ENCODE measurements at places on chromosomes 7 and 10. TPM values are rescaled to one million over a fixed set of nuclear protein-coding genes. Genes with fewer than 3 reads are reported as not detected.

GRCh38 chr7:18370633-18371032 is 124.9 kb upstream of the HDAC9 start:
- no peak for DNase-seq
- no peaks in the 10 kb centered on the region for H3K36me3 ChIP-seq
- H3K4me1 ChIP-seq, result no peaks in the 10 kb centered on the region
- no peak overlapping the region for H3K27ac ChIP-seq
- H3K4me3 ChIP-seq, result no peak overlapping the region
- H3K27me3 ChIP-seq, result no peaks in the 10 kb centered on the region

- no peak overlapping the region for H3K27ac ChIP-seq
- H3K27me3 ChIP-seq, result no peaks in the 10 kb centered on the region
- H3K4me1 ChIP-seq, result peaks cover 5% of the 10 kb centered on the region
- DNase-seq, result no peak
Measured at GRCh38 chr10:121592155-121592890, 5.9 kb downstream of the FGFR2 start.

GRCh38 chr10:69323622-69324021 is 45.3 kb downstream of the HK1 start:
- H3K36me3 ChIP-seq, result no peaks in the 10 kb centered on the region
- H3K4me1 ChIP-seq, result peaks cover 26% of the 10 kb centered on the region
- DNase-seq, result no peak
- no peak overlapping the region for H3K4me3 ChIP-seq
- no peaks in the 10 kb centered on the region for H3K27me3 ChIP-seq
- no peak overlapping the region for H3K27ac ChIP-seq

- H3K36me3 ChIP-seq, result no peaks in the 10 kb centered on the region
- H3K27me3 ChIP-seq, result no peaks in the 10 kb centered on the region
- H3K27ac ChIP-seq, result no peak overlapping the region
- no peak overlapping the region for H3K4me3 ChIP-seq
Measured at GRCh38 chr10:118903251-118903650, 126.3 kb upstream of the NANOS1 start.

DNA sequence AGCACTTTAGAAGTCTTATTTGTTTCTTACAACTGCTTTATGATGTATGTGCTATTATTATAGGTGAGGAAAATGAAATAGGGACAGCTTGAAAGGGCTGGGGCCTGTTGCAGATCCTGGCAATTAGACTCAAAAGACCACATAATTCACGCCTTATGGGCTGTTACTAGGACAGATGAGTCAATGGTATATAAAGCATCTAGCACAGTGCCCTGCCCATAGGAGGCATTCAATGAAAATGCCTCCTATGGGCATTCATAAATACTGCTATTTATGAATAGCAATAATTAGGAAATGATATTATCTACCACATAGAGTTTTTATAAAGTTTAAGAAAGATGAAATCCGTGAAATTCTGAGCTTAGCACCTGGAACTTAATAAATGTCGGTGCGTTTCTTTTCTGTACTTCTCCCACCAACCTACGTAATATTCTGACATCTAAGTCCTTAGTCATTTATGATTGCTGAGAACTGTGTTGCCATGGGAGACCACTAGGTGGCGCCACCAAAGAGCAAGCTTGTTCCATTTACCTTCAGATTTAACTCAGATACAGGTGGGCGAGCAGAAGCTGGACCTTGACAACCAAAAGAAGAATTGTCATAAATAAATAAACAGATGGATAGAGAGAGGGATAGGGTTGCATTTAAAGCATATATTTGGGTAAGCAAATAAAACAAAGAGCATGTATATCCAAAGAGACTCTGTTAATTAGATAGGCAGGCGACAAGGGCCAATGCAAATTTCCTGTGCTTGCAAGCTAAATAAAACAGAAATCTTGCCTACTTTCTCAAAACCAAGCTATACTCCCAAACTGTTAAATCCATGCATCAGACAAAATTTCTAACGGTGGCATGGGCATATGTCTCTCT is 699.9 kb downstream of the INHBA start:
- H3K4me1 ChIP-seq, result no peaks in the 10 kb centered on the region
- no peak overlapping the region for H3K4me3 ChIP-seq
- H3K36me3 ChIP-seq, result no peaks in the 10 kb centered on the region
- no peak overlapping the region for H3K27ac ChIP-seq

GRCh38 chr10:30935078-30935477 is 96.6 kb downstream of the ZNF438 start:
- H3K4me3 ChIP-seq, result no peak overlapping the region
- H3K4me1 ChIP-seq, result peaks cover 2% of the 10 kb centered on the region
- H3K36me3 ChIP-seq, result no peaks in the 10 kb centered on the region
- H3K27me3 ChIP-seq, result no peaks in the 10 kb centered on the region
- no peak overlapping the region for H3K27ac ChIP-seq

GRCh38 chr7:1091644-1092027 is 3.7 kb downstream of the GPER1 start:
- no peak overlapping the region for H3K4me3 ChIP-seq
- H3K27ac ChIP-seq, result no peak overlapping the region
- H3K36me3 ChIP-seq, result no peaks in the 10 kb centered on the region
- H3K4me1 ChIP-seq, result peaks cover 5% of the 10 kb centered on the region
- H3K27me3 ChIP-seq, result no peaks in the 10 kb centered on the region

- H3K4me3 ChIP-seq, result no peak overlapping the region
- H3K36me3 ChIP-seq, result no peaks in the 10 kb centered on the region
- H3K27me3 ChIP-seq, result no peaks in the 10 kb centered on the region
- no peaks in the 10 kb centered on the region for H3K4me1 ChIP-seq
Measured at GRCh38 chr7:114422507-114423501, 8.2 kb downstream of the FOXP2 start.

DNA sequence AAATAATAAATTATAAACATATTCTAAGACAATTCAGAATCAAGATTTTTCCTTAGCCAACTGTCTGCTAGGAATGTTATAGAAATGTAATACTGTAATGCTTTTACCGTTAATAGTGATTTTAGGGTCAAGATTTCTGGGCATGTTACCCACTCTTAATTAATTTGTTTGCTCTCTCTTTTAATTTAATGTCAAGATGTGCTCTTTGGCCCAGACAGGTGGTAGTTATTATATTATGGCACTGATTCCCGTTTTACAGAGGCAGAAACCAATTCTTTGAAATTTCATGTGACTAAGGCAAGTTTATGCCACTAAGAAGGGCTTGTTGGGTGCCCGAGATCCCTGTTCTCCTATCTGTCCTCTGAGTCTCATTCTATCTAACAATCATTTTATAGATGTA is 959 bp upstream of the FAM107B start:
- H3K27me3 ChIP-seq, result no peaks in the 10 kb centered on the region
- DNase-seq, result no peak
- peaks cover 9% of the 10 kb centered on the region for H3K4me1 ChIP-seq

- H3K27me3 ChIP-seq, result no peaks in the 10 kb centered on the region
- no peak for DNase-seq
- H3K36me3 ChIP-seq, result peaks cover 27% of the 10 kb centered on the region
- no peaks in the 10 kb centered on the region for H3K4me1 ChIP-seq
Measured at GRCh38 chr7:155746188-155746587, 66.1 kb downstream of the SHH start.

DNA sequence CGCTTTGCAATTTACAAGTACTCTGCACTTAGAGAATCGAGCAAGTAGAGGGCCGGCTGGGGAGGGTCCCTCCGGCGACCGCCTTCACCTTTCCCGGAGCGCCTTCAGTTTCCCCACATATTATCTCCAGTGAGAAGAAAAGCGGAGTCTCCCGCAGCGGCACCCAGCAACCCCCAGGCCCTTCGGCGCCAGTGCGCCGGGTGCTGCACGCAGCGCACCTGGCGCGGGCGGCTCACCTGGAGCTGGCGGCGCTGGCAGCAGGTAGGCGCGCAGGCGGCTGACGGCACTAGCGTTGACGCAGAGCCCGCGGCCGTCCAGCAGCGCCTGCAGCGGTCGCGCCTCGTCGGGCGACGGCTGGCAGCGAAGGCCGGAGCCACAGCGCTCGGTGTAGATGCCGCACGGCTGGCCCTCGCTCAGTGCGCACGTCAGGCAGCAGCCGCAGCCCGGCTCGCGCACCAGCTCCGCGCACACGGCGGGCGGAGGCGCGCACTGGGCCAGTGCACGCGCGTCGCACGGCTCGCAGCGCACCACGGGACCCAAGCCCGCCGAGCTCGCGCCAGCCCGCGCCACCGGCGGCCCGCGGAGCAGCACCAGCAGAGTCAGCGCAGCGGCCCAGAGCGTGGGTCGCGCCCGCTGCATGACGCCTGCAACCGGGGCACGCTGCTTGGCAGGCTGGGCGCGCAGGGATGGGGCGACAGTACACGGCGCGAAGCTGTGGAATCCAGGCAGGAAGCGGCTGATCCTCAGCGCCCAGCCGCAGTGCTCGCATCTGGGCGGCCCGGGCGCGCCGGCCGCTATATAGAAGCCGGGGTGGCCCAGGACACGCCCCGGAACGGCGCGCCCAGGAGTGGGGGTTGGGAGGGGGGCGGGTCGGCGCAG is at the start of gene IGFBP3:
Gene IGFBP3, minus strand, starts transcription at position 771 of the 879 bp plus-strand sequence. Its CDS starts 132 bp downstream, at position 639.
- H3K36me3 ChIP-seq, result peaks cover 11% of the 10 kb centered on the region
- H3K4me3 ChIP-seq, result peak within 1 kb of the TSS; percentile 27
- H3K27ac ChIP-seq, result peak within 1 kb of the TSS; percentile 67

DNA sequence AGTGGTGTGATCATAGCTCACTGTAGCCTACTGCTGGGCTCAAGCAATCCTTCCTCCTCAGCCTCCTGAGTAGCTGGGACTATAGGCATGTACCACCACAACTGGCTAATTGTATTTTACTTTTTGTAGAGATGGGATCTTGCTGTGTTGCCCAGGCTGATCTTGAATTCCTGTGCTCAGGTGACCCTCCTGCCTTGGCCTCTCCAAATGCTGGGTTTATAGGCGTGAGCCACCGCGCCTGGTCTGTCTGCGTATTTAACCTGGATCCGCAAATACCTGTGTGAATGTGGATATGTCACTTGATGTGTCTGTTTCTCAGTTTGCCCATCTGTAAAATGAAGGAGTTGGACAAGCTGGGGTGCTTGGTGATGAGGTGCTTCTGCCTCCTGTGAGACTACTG is 123.9 kb downstream of the BAMBI start:
- no peak overlapping the region for H3K27ac ChIP-seq
- no peaks in the 10 kb centered on the region for H3K27me3 ChIP-seq
- H3K4me1 ChIP-seq, result peaks cover 12% of the 10 kb centered on the region

DNA sequence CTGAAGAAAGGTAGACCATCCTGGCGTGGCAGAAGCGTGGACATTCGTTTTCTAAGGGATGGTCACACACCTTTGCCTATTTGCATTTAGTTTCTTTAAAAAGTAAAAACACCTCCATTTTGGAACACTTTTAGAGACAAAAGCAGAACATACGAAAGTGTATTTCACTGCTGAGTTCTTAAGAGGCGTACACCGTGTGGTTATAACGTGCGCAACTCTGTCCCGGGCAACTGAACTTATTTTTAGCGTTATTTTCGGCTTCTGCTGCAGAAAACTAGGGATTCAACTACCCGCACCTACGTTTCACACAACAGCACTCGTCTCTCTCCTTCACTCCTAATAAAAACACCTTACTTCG is 557 bp upstream of the LSM8 start:
- H3K4me3 ChIP-seq, result peak overlapping the region; percentile 81
- H3K27me3 ChIP-seq, result no peaks in the 10 kb centered on the region
- no peaks in the 10 kb centered on the region for H3K36me3 ChIP-seq
- no peaks in the 10 kb centered on the region for H3K4me1 ChIP-seq
- H3K27ac ChIP-seq, result peak overlapping the region; percentile 59
- DNase-seq, result peak; percentile 49

DNA sequence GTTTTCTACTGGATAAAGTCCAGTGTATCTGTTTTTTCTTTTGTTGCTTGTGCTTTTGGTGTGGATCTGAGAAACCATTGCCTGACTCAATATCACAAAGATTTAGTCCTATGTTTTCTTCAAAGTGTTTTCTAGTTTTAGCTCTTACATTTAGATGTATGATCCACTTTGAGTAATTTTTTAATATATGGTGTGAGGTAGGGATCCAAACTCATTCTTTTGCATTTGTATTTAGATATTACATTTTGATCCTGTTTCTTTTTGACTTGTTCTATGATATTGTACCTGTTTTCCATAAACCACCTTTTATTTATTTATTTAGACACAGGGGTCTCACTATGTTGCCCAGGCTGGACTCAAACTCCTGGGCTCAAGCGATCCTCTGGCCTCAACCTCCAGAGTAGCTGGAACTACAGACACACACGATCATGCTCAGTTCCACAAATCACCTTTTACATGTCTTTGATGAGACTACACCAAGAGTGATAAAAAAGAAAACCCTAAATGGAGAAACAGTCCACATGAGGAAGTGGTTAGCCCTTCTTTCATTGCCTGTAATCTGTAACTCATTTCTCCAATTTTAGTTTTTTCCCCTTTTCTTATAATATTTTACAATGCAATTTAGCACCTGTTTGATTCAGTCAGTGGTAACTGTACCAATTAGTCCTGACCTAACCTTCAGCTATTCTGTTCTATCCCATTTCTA is 86.0 kb downstream of the SLC37A3 start:
- peaks cover 10% of the 10 kb centered on the region for H3K4me1 ChIP-seq
- H3K4me3 ChIP-seq, result no peak overlapping the region
- DNase-seq, result no peak
- no peaks in the 10 kb centered on the region for H3K36me3 ChIP-seq
- H3K27me3 ChIP-seq, result no peaks in the 10 kb centered on the region

SFTPA1 gene
- not detected for total RNA-seq

CLRN3 gene
- total RNA-seq, result 9.4 TPM

ESYT2 gene
- total RNA-seq, result 95.8 TPM

CPA4 gene
- total RNA-seq, result 1.1 TPM

HTR5A gene
- total RNA-seq, result not detected

GOLGA7B gene
- 0.50 TPM for total RNA-seq

ACHE gene
- total RNA-seq, result 3.6 TPM

INSYN2A gene
- 0.28 TPM for total RNA-seq

SPDYE1 gene
- not detected for total RNA-seq

TDRD1 gene
- total RNA-seq, result 0.88 TPM

PGAM2 gene
- total RNA-seq, result 2.1 TPM
